Stimulated activated CD4-positive, alpha-beta T cell treated with anti-CD3 and anti-CD28 coated beads, Interleukin-1b, Interleukin-23, amount 100 ng/mL, for 1 hour (primary cell): ENCODE measurements at places on chromosomes 6 and 20.

DNA sequence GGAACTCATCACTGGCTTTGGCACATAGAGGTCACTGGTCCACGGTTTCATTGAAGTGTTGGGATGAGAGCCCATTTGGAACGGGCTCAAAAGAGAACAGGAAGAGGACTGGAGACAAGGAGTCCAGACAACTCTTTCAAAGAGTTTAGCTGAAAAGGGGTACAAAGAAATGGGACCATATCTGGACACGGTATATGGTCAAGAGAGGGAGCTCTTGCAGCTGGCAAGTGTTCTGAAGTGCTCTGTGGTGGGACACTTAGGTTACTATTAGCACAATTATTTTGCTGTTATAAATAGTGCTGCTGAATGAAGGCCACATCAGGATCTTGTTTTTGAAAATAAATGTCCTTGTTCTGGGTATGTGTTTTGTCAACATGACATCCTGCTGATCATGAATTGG, 4.6 kb downstream of the SGK2 start:
- no peak for DNase-seq

- DNase-seq: no peak
Observed at GRCh38 chr20:33842346-33842745, 31.2 kb downstream of the CHMP4B start.

DNA sequence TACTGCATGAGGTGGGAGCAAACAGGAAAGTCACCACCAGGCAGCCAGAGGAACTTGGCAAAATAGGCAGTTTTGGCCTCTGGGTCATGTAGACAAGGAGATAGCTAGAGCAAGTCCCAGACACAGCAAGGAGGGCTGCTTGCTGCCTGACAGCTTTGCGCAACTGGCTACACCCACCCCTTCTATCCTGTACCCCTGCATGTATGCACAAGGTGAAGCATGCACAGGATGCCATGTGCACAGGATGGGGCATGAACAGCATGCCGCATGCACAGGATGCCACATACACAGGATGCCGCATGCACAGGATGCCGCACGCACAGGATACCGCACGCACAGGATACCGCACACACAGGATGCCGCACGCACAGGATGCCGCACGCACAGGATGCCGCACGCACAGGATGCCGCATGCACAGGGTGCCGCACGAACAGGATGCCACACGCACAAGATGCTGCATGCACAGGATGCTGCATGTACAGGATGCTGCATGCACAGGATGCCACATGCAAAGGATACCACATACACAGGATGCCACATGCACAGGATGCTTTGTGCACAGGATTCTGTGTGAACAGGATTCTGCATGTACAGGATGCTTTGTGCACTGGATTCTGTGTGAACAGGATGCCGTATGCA, 104.9 kb upstream of the IYD start:
- DNase-seq: no peak

DNA sequence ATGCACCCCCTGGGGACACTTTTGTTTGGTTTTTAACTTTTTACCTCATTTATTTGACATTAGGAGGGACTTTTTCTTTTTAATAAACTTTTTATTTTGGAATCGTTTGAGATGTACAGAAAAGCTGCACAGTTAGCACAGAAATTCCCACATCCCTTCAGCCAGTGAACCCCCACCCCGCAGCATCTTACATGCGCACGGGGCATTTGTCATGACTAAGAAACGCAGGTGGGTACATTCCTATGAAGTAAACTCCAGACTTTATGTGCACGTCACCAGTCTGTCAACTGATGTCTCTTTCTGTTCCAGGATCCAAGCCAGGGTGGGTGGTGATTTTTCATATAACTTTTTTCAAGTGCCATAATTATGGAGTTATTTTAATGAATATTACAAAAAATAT, 4.9 kb upstream of the ZNF831 start:
- no peak for DNase-seq

DNA sequence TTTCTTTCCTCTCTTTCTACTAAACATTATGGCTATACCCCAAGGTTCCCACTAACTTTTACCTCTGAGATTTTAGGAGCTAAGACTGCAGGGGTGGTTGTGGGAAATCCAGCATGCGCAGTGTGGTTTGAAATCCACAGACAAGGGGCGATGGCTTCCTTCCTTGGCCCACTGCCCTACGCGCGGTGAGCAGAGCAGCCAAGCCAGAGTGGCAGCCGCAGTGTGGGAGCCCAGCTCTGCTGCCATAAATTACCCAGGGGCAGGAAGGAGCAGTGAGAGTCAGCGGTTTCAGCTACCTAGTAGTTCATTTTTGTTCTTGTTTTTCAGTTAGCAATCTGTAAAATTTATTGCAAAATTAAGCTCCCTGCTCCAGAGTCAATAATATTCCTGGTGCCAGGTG, 101.4 kb downstream of the BMP2 start:
- no peak for DNase-seq

- no peak for DNase-seq
Observed at GRCh38 chr20:46649965-46650542, 1.2 kb downstream of the SLC13A3 start.

- no peak for DNase-seq
Observed at GRCh38 chr6:164214066-164214465, 799.5 kb downstream of the QKI start.

DNA sequence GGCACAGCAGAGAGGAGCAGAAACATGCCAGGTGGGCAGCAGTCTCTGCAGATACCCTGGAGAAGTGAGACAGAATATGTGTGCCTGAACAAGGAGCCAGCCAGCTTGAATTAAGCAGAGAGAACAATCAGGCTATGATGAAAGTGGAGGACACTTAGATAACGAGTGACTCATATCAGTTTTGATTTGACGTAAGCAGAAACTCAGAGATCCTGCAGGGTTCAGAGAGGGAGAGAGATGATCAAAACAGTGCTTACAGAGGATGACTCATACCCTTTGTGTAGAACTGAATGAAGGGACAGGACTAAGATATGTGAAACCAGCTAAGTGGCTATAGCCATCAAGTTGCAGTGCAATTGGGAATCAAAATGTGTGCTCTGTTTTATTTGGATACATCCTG, 300.7 kb downstream of the TENT5A start:
- no peak for DNase-seq

GRCh38 chr6:26224940-26225847, 138.0 kb downstream of the HFE start:
- no peak for DNase-seq

DNA sequence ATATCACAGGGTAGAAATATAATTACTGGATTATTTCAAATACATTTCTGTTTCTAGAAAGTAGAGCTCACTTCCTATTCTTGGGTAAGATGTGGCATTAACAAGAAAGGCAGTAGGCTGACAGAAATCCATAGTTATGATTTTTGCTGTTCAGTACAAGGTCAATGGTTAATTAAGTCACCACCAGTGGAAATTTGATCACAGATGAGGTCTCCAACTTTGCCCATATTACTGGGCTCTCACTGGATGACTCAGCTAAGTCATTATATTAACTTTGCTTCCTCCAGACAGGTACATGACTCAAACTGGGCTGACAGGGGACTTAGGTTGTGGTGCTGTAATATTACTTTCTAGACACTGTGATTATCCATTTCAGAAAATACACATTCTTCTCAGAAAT, 212.4 kb downstream of the GRIK2 start:
- DNase-seq: no peak

GRCh38 chr20:33858666-33859065, 47.5 kb downstream of the CHMP4B start:
- no peak for DNase-seq

GRCh38 chr6:148374040-148374774, 31.6 kb downstream of the SASH1 start:
- no peak for DNase-seq

- no peak for DNase-seq
Observed at GRCh38 chr6:31666337-31666965, 571 bp downstream of the CSNK2B start.

- no peak for DNase-seq
Observed at GRCh38 chr20:50618537-50618936, 72.8 kb downstream of the RIPOR3 start.

GRCh38 chr20:6818033-6818808, 50.7 kb downstream of the BMP2 start:
- no peak for DNase-seq

- no peak for DNase-seq
Observed at GRCh38 chr6:144883915-144884314, 598.8 kb downstream of the UTRN start.

DNA sequence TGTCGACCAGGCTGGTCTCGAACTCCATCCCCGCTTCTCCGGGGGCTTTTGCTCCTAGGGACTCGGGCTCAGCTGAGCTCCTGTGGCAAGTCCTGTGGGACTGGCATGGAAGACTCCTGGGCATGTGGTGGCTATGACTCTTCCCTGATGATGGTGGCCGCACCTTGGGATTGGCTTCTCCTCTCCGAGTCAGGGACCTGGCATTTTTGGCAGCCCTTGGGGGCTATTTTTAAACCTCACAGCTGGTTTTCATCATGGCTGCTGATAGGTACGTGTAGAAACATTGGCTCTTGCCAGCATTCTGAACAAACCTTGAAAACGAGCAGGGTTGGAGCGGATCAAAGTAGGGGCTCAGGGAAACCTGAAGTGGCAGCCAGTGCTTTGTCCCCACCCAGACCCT, 54.1 kb downstream of the RBM38 start:
- no peak for DNase-seq

DNA sequence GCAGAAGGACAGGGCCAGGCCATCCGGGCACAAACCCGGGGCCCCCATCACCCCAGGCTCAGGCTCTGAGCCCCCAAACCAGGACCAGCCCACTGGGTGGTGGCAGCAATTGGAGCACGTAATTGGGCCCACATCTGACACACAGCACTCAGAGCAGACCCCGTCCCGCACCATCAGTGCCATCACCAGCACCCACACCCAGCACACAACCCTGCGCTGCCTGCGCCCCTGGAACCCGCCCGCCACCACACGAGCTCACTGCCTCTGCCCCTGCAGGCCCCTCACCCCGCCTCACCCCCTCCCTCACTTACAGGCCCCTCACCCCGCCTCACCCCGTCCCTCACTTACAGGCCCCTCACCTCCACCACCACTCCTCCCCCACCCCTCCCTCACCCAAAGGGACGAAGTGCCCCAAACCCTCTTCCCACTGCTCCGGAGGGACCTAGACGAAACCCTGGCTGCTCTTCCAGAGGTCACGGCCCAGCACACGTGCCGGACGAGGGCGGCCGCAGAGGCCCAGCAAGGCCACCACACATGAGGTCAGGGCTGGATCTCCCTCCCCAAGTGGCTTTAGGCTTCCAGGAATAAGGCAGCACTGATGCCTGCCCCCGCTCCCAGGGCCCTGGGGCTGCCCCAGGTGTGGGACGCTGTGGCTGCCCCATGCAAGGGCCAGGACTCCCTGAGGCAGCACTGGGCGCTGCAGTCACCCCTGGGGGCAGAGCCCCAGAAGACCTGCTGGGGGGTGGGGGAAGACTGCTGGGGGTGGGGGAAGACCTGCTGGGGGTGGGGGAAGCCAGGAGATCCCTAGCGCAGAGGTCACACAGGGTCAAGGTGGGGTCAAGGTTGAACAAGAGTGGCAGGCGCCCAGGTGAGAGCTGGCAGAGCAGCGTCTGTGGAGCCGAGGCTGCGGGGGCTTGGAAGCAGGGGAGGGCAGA, 22.4 kb downstream of the KCNQ2 start:
- DNase-seq: no peak

DNA sequence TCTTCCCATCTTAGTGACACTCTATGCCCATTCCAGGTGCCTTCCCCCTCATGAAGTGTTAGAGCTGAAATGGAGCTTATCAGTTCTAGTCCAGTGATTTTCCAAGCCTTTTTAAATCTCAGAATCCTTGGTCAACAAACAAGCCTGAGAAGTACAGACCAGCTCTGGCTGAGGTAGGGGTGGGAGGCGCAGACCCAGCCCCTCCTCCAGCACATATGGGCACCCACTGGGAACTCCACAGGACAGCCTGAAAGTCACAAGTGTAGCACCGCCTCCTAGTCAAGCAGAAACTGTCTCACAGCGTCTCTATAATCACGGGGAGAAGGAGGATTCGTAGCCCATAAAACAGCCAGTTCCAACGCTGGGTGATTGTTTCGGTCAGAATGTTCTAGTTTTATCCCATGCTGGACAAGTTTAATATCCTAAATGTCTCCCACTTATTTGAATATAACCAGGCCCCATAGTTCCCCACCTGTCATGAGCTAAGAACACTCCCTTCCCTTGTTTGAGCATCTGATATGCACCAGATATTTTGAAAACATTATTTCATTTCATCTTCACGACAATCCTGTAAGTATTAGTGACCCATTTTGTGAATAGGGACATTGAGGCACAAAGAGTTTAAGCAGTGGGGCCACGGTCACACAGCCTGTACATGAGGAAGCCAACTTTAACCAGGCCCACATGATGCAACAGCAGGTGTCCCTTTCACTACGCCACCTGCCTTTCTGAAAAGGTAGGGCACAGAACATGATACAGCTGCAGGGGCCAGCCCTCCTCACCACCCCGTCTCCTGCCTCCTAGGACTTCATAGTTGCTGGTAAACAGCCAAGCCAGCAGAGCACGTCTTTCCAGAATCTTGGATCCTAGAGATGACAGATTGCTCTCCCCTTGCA, 40.1 kb downstream of the TRAF3IP2 start:
- DNase-seq: no peak

- DNase-seq: no peak
Observed at GRCh38 chr20:25310921-25311728, 63.2 kb downstream of the PYGB start.

DNA sequence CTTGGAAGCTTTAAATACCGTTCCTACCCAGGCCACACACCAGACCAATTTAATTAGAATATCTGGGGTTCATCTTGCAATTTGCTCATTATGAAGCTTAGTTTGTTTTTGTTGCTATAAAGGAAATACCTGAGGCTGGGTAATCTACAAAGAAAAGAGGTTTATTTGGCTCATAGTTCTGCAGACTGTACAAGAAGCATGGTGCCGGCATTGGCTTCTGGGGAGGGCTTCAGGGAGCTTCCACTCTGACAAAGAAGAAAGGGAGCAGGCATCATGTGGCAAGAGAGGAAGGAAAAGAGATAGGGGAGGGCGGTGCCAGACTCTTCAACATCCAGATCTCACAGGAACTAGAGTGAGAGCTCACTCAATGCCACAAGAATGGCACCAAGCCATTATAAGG, 73.6 kb downstream of the RNF182 start:
- no peak for DNase-seq

GRCh38 chr6:20718705-20719653, 184.7 kb downstream of the CDKAL1 start:
- DNase-seq: no peak
